Left kidney (tissue), 8 donors: ENCODE measurements at places on chromosomes 12 and 14. TPM values are rescaled to one million over a fixed set of nuclear protein-coding genes. Genes with fewer than 3 reads are reported as not detected.

DNA sequence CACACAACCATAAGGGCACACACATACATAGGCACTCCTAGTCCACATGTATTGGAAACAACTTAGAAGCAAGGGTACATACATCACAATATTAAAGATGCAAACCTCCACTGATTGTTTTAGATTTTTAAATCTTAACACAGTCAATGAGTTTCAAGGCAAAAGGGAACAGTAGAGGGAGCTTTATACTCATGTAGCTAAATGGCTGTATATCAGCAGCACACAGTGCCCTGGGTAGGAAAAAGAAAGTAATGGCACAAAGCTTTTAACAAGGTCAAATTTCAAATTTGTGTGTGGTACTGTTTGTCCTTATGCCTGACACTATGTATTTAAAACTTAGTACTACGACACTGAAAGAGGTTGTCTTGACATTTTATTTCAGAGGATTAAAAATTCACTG lies 262.0 kb downstream of the MED13L start:
- peak; percentile 30 for DNase-seq

GRCh38 chr12:108611884-108612415 lies 14.1 kb upstream of the TMEM119 start:
- no peak for DNase-seq

DNA sequence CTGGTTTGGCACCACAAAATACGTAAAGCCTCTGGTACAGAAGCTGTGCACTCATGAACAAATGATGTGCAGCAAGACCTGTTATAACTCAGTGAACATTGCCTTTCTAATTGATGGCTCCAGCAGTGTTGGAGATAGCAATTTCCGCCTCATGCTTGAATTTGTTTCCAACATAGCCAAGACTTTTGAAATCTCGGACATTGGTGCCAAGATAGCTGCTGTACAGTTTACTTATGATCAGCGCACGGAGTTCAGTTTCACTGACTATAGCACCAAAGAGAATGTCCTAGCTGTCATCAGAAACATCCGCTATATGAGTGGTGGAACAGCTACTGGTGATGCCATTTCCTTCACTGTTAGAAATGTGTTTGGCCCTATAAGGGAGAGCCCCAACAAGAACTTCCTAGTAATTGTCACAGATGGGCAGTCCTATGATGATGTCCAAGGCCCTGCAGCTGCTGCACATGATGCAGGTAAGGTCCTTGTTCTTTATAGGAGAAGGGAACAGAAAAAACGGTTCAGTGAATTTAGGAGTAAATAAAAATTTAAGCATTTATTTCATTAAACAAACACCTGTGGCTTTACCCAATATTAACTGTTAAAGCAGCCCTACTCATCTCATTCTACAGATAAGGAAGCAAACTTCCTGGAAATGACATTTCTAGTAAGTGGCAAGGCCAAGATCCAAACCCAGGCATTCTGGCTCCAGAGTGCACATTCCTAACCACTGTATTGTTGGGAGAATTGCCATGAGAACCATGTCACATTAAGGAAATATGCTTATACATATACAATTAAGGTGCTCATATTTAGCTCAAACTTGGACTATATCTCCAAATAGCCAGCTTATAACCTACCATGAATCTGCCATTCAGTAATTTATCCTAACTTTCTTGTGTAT lies 11.7 kb downstream of the COCH start:
- DNase-seq: no peak

DNA sequence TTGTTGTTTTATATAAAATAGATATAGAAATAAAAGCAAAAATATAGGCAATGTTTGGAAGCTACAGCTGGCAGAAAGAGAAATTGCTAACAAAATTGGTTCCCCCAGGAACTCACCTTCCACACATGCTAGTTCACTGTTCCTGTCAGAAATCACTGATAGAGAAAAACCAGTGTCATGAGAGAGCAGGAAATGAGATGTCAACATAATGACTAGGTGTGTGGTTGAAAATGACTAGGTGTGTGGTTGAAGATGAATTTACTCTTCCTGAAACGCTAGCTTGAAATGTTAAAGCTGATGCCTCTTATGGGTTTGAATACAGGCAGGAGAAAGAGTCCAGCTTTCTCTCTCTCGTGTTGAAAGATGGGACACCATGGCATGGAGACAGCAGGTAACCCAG lies 216.3 kb downstream of the C12orf42 start:
- no peak for DNase-seq

DNA sequence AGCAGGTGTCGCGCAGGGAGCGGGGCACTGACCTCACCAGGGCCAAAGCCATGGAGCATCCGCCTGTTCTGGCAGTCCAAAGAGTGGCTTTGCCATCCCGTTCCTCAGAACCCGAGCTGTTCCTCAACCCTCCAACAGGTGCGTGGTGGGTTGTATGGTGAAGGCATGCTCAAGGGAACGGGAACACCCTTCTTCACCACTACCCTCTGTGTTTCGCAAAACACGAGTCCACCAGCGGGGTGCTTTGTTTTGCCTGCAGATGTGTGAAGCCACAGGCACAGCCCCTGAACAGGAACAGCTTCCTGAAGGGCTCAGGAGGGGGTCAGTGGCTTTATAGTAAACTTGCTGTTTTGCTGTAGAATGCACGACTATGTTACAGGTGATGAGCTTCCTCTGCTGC lies 52.7 kb downstream of the SMOC1 start:
- DNase-seq: no peak

- no peak for DNase-seq
Observed at GRCh38 chr12:1445807-1446206, 148.6 kb downstream of the FBXL14 start.

DNA sequence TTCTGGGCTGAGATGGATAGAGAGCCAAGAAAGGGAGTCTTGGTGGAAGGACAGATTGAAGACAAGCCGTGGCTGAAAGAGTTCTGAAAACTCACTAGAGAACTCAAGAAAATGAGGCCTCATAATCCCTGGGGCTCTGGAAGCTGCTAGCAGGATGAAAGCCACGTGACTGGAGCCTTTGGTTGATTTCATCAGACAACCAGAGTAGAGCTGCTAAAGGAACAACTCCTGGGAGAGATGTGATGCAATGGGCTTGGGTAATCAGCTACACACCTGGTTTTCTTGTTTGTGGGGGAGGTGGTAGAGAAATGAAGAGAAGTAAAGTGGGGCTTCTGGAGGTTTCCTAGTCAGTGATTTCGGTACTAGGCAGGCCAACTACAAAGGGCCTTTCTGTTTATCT lies 13.4 kb downstream of the CSRNP2 start:
- DNase-seq: no peak

GRCh38 chr12:96901175-96901574 lies 5.9 kb upstream of the NEDD1 start:
- DNase-seq: no peak

Gene EAPP
- 73.0 TPM for polyA plus RNA-seq

DNA sequence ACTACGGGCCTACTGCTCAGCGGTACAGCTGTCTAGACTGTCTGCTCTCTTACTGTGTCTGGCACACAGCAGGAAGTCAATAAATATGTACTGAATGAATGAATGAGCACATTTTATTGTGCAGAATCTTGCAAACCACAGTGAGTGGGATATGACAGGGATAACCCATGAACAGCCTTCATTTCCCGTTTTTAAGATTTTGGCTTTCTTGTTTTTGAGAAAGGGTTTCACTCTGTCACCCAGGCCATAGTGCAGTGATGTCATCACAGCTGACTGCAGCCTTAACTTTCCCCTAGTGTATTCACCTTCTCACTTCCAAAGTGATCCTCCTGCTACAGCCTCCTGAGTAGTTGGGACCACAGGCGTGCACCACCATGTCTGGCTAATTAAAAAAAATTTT lies 203.1 kb downstream of the AEBP2 start:
- no peak for DNase-seq

DNA sequence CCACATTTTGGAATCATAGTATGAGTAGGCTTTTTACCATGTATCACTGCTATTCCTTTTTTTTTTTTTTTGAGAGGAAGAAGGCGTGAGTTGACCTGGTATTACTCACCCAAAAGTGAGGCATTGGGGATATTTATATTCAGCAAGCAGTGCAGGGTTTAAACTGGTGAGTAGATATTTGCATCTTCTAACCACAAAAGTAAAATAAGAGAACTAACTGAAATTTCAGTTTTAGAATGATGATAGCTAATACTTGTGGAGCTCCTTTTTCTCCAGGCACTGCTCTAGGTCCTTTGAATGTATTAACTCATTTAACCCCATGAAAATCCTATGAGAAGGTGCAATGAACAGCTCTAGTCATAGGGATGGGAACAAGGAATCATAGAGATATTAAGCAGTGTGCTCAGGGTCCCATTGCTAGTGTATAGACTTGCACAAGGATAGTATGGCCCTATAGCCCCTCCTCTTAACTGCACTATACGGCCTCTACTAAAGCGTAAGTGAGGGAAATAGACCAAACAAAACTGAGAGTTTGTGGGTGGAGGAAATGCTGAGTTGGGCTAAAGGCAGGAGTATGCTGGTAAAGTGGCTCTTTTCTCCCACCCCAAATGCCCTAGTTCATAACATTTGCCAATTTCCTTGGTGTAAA lies 104.3 kb upstream of the MAX start:
- no peak for DNase-seq

Gene STAB2
- polyA plus RNA-seq: 1.9 TPM

Gene SIX6
- not detected for polyA plus RNA-seq

Gene KRT2
- not detected for polyA plus RNA-seq

DNA sequence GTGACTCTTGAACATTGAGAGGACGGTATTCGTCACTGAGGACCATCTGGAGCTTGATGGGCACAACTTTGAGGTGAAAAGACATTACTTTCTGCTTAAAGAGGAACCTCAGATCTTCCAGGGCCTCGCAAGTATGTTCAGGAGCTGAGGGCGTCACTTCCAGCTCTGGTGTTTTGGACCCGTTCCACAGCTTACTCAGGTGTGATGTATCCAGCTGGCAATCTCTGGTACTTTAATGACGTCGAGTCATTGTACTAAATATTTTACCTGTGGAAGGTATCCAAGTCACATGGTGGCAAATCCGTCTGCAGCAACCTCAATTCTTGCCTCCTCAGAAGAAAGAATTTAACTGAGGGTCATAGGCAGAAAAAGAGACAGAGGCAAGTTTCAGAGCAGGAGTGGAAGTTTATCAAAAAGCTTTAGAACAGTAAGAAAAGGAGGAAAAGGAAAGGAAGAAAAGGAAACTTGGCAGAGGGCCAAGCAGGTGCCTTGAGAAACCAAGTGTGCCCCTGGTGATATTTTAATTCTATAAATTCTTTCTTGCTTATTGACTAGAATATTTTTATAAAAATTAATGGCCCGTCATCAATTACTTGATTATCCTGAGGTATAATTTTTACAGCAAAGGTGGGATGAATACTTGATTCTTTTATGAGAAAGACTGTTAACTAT lies 250.6 kb downstream of the AEBP2 start:
- no peak for DNase-seq
